ENCODE measurements at places on chromosomes 2 and 18.

DNA sequence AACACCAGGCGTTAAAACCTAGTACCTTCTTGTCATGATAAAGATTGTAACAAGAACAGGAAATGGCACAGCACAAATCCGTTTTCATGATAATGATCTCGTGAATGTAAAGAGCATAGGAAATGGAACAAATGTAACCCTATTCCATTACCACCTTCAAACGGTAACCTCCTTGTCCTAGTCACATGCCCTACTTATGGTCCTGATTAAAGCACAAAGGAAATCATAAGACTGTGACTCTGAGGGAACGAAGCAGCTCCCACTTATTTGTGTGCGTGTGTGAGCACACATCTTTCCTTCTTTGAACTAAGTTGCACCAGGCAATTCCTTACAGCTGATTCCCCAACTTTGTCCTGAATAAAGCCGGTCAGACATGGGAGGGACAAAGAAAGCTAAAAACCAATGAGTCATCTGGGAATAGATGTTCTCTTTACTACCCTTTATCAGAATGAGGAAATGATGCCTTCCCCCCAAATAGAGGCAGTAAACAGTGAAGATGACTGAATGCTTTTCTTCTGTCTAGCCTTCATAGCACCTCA, 192.6 kb downstream of the IKZF2 start:
- no peak for DNase-seq

DNA sequence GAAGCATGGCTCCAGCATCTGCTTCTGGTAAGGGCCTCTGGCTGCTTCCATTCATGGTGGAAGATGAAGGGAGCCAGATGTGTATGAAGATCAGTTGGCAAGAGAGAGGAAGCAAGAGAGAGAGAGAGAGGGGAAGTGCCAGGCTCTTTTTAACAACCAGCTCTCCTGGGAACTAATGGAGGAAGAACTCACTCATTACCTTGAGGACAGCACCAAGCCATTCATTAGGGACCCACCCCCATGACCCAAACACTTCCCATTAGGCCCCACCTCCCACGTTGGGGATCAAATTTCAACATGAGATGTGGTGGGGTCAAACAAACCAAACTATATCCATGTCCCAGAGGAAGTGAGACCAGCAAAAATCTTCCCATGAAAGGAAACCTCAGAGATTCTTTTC, 124.8 kb upstream of the SIX2 start:
- no peak for DNase-seq

DNA sequence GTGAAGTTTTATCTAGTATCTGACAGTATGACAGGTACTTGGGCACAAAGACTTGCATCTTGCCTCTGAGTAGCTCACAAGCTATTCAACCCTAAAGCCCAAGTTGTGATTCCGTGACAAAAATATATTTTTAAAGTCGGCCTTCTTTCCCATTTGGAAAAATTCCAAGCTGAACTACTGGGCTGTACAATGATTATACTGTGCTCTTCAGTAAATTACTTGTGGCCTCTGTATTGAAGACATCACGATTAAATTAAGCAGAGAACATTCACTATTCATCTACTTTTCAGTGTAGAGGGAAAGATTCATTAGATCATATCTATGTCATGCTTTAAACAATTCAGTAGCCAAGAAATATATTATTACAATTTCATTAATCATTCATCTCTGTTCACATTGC, 282.2 kb downstream of the CDH2 start:
- no peak for DNase-seq

DNA sequence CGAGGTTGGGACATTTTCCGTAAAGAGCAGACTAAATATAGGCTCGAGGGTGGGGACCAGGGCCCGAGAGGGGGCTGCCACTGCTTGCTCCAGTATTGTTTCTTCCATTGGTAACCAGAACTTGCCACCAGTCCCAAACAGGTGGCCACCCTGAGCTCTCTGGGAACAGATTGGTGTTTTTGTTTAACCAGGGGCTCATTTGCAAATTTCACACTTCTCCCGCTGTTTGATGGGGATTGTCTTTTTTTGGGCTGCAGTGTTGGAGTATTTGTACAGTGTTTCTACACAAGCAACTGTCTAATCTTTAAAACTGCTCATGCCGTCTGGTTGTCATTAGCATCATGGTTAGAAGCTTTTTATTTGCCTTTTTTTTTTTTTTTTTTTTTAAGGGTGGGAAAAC, 8.5 kb downstream of the AGAP1 start:
- no peak for DNase-seq

DNA sequence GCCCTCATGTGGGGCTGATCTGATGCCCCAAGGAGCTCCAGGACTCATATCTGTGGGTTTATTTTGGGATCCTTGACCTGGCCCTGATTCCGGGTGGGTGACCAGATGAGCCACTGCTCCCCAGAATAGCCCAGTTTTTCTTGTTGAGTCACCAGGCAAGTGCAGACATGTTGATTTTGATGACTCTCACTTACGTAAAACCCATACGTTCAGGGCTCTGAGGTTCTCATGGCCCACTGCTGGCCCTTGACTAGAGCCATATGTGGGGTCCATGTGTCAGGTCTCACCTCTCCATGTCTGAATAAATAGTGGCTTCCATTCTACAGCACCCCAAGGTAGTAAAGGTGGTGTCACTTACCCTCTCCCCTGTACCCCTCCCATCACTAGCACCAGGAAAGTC, 41.9 kb downstream of the CDC42EP3 start:
- DNase-seq = no peak

GRCh38 chr18:49631146-49631866, 69.4 kb downstream of the LIPG start:
- no peak for DNase-seq

- no peak for DNase-seq
Observed at GRCh38 chr2:62787386-62787785, 81.9 kb downstream of the EHBP1 start.

DNA sequence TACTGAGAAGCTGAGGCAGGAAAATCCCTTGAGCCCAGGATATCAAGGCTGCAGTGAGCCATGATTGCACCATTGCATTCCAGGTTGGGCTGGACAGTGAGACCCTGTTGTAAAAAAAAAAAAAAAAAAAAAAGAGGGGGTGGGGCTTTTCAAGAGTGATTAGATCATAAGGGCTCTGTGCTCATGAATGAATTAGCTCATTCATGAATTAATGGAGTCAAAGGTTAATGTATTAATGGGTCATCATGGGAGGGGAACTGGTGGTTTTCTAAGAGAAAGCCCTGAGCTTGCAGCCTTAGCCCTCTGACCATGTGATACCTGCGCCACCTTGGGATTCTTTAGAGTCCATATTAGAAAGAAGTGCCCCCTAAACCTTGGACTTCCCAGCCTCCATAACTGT, 4.5 kb downstream of the SLC19A3 start:
- DNase-seq = no peak

DNA sequence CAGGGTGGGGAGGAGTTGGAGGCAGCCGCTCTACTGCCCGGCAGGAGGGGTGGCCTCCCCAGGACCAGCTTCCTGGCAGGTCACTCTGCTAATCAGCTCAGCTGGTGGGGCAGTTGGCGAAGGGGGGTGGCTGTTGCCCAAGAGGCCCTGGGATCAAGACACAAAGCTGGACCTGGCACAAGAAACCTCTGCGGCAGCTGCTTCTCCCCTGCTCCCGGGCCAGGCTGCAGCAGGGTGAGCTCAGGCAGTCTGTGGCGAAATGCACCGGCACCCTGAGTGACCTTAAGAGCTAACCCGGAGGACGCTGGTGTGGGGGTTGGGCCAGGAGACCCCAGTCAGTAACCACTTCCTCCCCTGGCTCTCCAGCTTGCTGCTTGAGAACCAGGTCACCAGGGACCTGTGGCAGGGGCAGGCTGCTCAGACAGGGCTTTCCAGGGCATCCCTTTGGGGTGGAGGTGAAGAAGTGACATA, 31.1 kb downstream of the TOGARAM2 start:
- peak; percentile 39 for DNase-seq

GRCh38 chr18:35303610-35304009, 13.6 kb upstream of the ZSCAN30 start:
- DNase-seq = no peak
